ENCODE measurements at places on chromosomes 12 and 14.

- DNase-seq = no peak
Observed at GRCh38 chr12:47745485-47746041, 13.1 kb downstream of the RAPGEF3 start.

DNA sequence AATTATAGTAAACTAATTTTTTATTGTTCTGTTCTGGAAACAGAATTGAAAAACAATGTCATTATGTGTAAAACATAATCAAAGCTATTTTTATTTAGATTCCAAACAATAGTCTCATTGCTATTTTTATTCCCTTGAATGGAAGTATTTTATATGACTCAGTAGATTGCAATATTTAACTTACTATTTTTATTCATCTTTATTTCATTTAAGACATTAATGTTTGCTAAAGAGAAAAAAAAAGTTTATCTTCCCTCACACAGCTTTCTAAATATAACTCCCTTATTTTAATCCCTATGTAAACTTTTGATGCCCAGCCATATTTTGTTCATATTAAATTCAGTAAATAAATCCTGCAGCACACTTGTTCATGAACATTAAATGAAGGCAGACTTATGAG is 622.4 kb downstream of the SLC6A15 start:
- no peak for DNase-seq

- DNase-seq = no peak
Observed at GRCh38 chr14:84674636-84675035, 855.3 kb upstream of the FLRT2 start.

GRCh38 chr14:70931008-70931407 is 23.7 kb downstream of the PCNX1 start:
- no peak for DNase-seq

GRCh38 chr14:96852823-96853422 is 55.7 kb downstream of the VRK1 start:
- no peak for DNase-seq

GRCh38 chr12:119683413-119683812 is 15.5 kb downstream of the PRKAB1 start:
- DNase-seq = no peak

Data from nucleus accumbens (tissue), 56 donors.